ENCODE measurements at places on chromosomes 4 and X.

- DNase-seq, result peak; percentile 52
Observed at GRCh38 chr4:52983563-52984303, 121.6 kb downstream of the RASL11B start.

GRCh38 chrX:138150709-138151108, 560.8 kb downstream of the FGF13 start:
- DNase-seq, result no peak

DNA sequence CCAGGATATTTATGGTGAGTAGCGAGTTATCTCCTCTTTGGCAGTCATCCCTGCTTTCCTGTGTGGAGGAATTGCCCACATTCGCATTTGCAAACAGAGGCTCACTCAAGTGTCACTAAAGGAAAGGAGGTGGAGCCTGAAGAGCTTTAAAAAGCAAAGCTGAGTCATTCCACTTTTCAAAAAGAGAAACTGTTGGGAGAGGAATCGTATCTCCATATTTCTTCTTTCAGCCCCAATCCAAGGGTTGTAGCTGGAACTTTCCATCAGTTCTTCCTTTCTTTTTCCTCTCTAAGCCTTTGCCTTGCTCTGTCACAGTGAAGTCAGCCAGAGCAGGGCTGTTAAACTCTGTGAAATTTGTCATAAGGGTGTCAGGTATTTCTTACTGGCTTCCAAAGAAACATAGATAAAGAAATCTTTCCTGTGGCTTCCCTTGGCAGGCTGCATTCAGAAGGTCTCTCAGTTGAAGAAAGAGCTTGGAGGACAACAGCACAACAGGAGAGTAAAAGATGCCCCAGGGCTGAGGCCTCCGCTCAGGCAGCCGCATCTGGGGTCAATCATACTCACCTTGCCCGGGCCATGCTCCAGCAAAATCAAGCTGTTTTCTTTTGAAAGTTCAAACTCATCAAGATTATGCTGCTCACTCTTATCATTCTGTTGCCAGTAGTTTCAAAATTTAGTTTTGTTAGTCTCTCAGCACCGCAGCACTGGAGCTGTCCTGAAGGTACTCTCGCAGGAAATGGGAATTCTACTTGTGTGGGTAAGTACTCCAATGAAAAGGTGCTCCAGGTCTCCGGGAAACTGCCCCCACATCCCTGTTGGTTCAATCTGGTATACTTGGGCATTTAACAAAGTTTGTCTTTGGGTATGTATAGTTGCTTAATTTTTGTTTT, at the start of gene EGF:
EGF (plus strand) TSS at position 178 of the 890 bp plus-strand sequence; CDS start at position 631, 453 bp downstream.
- peak; percentile 48 for DNase-seq

GRCh38 chrX:154602226-154602625, 16.9 kb downstream of the CTAG1B start:
- no peak for DNase-seq

GRCh38 chrX:45806410-45807121, 605.9 kb upstream of the DIPK2B start:
- DNase-seq, result peak; percentile 92

DNA sequence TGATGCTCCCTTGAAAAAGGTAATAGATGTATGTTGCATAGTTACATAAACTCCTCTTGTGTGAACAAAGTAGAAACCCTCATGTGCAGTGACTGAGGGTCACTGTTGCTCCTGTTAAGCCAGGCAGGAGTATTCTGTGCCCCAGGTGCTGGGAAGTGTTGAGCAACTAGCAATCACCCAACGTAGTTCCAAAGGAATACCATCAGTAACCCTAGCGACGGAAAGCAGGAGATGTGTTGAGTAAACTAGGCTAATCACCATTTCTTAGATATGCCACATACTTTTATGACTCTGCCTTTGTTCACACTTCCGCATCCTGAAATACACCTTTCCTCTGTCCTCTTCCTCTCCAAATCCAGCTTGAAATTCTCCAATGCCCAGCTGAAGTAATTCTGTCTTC, 50.9 kb upstream of the TAB3 start:
- no peak for DNase-seq

- peak; percentile 89 for DNase-seq
Observed at GRCh38 chrX:153470411-153471363, at the start of gene HAUS7. HAUS7 (minus strand) TSS chrX:153470576; CDS start chrX:153470557, 19 bp downstream.

GRCh38 chr4:135429528-135429927, 1227.9 kb upstream of the PABPC4L start:
- no peak for DNase-seq

DNA sequence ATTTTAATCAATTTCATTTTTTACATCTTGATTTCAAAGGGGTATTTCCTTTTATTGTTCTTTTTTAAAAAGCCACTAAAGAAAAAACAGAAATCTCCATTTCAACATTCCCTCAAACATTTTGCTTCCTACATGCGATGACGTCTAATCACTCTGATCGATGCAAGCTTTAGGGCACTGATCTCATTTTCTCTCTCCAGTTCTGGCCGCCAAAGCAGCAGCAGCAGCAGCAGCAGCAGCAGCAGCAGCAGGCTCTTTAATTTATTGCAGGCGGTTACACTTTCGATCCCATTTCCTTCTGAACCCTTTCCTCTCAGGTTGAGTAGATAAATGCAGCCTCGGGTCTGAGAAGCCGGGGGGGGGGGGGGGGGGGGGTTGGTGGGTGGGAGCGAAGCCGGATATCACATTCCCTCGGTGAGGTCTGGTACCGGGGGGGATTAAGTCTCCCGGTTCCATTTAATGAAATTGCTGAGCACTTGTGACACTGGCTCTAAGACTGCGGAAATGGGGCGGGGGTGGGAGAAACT, 3.4 kb upstream of the PCDH7 start:
- DNase-seq, result peak; percentile 45

DNA sequence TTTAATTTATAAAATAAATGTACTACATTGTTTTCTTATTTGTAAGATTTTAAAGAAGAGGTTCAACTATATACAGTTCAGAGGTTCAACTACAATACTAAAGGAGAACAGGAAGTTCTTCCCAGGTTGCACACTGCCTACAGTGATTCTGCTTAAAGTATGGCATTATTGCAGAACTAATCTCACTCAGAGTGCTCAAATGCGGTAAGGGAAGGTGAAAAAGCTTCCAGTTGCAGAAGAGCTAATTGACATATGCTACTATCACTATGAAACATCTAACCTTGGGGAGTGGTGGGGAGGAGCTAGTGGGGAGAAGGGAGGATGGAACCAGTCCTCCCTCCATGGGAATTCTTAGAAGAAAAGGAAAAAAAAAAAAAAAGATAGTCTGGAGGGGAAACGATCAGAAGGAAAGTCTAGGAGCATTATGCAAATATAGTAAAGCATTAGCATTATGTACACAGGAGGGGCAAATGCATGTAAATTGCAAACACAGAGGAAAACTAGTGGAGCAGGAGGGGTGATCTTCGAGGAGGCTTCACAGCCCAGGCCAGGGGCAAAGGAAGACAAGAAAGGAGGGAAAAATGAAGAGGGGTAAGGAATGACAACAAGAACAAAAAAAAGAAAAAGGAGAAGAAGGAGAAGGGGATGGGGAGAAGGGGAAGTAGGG, 32.0 kb upstream of the MMAA start:
- DNase-seq, result no peak

DNA sequence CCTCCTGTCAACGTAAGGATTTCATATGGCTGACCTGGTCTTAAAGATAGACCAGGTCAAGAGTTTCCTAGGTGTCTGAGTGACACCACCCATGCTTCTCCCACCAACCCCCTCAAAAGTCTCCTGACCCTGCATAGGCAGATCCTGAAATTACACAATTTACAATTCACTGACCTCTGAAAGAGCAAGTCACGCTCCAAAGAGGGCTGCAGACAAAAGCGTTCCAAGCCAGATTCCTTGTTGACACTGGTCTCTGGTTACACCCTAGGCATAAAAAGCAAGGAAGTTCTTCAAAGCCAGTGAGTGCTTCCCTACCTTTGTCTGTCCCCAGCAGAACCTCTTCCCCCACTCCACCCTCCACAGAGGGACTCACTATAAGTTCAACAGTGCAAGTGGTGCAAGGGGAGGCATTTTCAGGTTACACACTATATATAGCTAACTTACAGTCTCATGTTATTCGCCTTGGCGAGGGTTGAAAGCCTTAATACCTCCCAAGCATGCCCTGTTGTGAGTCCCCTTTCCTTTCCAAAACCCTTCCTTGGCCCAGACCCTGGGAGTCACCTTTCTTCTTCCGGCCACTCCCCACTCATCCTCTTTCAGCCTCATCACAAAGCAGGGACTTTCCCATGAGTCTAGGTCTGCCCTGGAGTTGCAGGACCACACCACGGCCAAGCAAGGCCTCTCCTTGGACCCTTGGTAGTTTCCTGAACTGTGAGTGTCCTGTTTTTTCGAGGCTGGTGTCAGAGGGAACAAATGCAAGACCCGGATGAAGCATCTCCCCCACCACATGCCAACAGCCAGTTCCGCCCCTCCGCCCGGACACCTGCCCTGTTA, 58.0 kb upstream of the KLF3 start:
- DNase-seq, result no peak

- DNase-seq, result no peak
Observed at GRCh38 chrX:131067216-131067615, 9.1 kb downstream of the ARHGAP36 start.

- DNase-seq, result no peak
Observed at GRCh38 chrX:19672222-19672812, 157.0 kb upstream of the MAP3K15 start.

DNA sequence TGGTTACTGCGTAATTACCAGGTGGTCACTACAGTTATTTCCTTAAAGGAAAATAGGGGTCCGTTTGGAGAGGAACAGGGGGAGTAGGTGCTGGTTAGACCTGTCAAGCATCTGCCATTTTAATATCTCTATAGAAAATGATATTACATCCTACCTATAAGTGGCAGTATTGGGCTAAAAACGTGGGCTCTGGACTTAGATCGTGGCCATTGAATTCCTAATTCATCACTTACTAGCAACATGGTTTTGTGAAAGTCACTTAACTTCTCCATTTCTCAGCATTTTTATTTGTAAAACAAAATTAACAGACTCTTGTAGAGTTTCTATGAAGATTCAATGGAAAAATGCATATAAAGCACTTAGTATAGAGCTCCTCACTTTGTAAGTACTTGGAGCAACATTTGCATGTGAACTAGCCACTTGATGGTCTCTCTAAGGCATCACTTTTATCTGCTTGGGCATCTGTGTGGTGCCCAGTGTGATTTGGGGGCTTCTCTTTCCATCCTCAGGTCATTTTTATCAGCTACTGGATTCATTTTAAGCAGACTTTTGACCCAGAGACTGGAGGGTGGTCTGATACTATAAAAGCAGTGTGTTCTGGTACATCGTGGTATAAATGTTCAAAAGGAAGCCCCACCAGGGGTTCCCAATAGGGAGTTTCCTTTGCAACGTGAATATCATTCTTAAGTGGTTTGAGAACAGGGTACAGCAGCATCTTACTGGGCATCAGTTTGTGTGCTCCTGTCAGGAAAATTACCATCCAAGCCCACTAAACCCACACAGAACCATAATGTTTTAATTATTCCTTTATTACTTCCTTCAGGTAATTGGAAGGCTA, 42.7 kb upstream of the RASSF6 start:
- peak; percentile 86 for DNase-seq

DNA sequence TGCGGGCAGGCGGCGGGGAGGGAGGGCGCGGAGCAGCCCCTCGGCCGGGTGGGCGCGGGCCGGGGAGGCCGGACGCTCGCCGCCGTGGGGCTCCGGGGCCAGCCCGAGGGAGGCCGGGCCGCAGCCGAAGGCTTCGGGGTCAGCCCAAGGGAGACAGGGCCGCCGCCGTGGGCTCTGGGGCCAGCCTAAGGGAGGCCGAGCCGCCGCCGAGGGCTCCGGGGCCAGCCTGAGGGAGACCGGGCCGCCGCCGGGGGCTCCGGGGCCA, 251 bp downstream of the KIAA0232 start:
- no peak for DNase-seq

DNA sequence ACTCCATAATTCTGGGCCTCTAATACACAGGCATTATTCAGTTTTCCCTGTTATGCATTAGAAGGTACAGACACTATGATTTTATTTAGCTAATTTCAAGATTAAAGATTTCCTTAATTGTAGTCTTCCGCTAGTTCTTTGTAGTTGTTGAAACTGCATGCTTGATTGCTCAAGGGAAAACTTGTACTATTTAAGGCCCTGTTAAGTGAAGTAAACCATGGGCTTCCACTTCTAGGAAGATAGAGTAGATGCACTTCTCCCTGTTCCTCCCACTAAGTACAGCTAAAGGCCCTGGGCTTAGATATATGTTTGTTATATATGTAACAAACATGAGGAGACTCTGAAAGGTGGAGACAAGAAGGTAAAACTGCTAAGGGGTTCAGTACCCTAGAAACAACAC, 215.8 kb upstream of the LEF1 start:
- no peak for DNase-seq

- no peak for DNase-seq
Observed at GRCh38 chrX:34893741-34894140, 48.9 kb upstream of the FAM47B start.

- no peak for DNase-seq
Observed at GRCh38 chr4:93359586-93359985, 469.0 kb upstream of the ATOH1 start.

DNA sequence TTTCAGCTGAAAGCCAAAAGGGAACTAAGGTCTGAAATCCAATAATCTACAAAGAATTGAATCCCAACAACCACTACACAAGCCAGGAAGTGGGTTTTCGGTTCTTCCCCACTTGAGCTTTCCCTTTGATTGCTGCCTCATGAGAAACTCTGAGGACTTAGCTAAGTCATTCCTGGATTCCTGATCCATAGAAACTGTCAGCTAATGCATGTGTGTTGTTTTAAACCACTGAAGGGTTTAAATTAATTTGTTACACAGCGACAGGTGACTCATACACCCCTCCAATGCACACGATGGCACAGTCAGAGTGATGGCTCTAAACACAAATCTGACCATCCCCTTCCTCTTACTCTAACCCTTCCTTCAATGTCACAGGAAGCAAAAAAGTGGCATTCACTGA, 282.9 kb downstream of the RAB28 start:
- no peak for DNase-seq

- no peak for DNase-seq
Observed at GRCh38 chrX:1451661-1452515, 821 bp downstream of the ASMTL start.

GRCh38 chrX:52933976-52934703, 24.2 kb downstream of the FAM156A start:
- DNase-seq, result no peak

- DNase-seq, result no peak
Observed at GRCh38 chr4:8664031-8664805, 71.7 kb downstream of the CPZ start.

GRCh38 chr4:1395941-1396805, 10.1 kb downstream of the NKX1-1 start:
- no peak for DNase-seq

- no peak for DNase-seq
Observed at GRCh38 chrX:14819769-14820168, 53.1 kb downstream of the FANCB start.

DNA sequence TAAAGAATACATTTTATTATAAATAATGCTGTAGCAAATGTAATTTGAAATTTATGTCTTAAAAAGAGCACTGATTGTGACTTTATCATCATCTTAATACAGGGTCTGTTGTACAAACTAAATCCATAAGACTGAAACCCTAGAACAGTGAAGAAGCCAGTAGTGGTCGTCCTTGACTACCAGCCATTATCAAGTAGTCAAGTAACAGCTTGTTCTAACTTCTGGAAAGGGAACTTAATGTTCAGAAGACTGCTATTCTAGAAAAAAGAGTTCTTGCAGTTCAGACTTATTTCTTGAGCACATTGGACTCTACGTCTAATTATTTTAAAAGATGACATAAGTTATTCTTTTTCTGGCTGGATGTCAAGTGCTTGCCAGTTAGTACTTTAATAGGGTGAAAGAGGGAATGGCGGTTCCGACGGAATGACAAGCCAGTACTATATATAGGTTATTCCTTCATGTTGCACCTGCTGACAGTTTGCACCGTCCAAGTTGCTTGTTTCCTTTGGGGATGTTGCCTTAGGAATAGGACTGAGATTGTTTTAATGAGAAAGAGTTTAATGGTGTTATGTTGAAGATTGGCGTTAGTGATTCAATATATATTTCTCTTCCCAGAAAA, 109.9 kb downstream of the RAPGEF2 start:
- no peak for DNase-seq

All from iris pigment epithelial cell (primary cell).